Activated T-helper 1 cell treated with anti-CD3 and anti-CD28 coated beads, Interleukin-2, amount 50 U/mL, for 16 hours (primary cell): ENCODE measurements at places on chromosomes 5 and 9.
A peak's percentile ranks its signal among the peaks of the same experiment; 100 is the strongest.

DNA sequence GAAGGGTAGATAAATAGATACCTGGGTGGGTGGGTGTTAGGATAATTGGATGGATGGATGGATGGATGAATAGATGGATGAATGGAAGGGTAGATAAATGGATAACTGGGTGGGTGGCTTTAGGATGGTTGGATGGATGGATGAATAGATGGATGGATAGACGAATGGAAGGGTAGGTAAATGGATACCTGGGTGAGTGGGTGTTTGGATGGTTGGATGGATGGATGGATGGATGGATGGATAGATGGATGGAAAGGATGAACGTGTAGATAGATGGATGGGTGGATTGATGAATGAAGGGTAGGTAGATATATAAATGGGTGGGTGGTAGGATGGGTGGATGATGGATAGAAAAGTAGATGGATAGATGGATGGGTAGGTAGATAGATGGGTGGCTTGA lies 59.8 kb upstream of the RXRA start:
- no peak for DNase-seq

- DNase-seq = no peak
These were observed 73.4 kb downstream of the HABP4 start for GRCh38 chr9:96523374-96523773.

DNA sequence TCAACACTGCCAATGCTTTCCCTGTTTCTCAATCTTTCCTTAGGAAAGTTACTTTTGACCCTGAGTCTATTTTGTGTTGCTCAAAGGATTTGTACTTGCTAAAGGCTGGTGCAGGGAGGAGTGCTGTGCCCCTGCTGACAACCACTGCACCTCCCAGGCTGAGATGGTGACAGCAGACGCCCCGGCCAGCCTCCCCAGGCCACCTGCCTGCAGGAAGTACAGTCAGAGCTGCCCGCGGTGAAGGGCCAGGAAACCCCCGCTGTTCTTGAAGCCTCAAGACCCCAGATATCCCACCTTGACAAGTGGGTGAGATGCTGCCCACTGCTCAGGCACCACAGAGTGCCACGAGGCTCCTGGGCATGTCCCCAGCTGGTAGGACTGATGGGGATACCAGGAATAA lies 44.2 kb upstream of the CKMT2 start:
- no peak for DNase-seq

- DNase-seq = no peak
These were observed 622.2 kb downstream of the ANXA1 start for GRCh38 chr9:73773896-73774295.

DNA sequence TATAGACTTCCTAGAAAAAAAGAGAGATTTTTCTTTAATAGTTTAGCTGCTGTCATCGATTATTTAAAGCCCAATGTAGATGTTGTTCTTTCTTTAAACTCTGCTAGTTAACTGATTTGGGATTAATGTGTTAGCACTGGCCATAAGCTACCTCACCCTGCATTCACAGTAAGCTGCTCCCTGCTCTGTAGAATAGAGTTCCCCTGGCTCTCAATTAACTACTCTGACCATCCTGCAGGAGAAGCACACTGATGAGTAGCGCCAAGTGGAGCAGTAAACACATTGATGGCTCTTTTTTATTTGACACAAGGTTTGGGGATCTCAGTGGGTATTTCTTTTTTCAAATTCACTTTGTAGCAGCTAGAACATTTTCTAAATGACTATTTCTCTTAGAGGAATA lies 807.9 kb upstream of the ZNF608 start:
- DNase-seq = no peak

DNA sequence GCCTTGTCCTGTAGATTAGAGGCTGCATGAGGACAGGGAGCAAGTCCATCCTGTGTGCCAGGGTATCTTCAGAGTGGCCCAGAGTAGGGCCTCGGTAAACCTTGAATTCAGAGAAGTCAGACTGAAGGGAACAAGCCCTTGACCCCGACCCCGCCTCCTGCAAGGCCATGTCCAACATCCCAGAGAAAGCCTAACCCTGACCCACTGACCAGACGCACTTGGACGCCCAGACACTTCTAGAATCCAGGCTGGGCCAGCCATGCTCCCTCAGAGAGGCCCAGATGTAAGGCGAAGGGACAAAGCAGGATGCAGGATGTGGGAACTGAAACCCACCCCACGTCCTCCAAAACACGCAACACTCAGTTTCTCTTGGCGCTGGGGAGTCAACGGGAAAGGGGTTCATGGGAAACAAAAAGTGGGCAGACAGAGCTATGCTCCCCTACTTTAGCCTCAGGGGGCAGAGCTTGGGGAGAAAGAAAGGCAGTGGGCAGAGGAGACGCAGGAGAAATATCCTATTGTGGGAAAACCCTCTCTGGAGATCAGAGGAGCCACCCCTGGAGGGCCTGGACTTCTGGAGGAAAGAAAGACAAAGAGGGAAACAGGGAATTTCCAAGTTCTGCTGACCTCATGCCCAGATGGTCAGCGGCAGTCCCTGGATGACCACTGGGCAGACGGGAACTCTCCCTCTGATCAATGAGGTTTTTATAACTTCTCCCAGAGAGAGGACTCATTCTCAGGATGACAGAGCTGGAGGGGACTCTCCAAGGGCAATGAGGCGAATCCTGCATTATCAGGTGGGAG lies 13.0 kb downstream of the TNIP1 start:
- no peak for DNase-seq

- no peak for DNase-seq
These were observed 324.4 kb downstream of the NDUFS4 start for GRCh38 chr5:53884844-53885243.

- DNase-seq = no peak
These were observed 82.7 kb downstream of the HSD17B3 start for GRCh38 chr9:96219026-96219899.

- no peak for DNase-seq
These were observed 987 bp downstream of the RAB24 start for GRCh38 chr5:177302354-177303110.

DNA sequence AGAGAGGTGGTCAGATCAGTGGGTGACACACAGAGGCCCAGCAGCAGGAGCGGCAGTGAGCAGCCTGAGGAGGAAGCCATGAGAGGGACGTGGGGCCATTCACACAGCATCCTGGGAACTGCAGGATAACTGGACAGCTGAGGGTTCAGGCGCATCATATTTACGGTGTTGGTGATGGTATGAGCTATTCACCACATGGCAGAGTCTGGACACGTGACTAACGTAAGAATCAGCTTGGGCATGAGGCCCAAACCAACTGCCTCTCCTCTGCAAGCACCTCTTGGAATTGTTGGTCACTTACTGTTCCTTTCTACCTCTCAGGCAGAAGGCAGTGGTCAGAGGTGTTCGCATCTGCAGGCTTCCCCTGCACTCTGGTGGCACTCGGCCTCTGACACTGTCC lies 141.1 kb downstream of the ENTREP1 start:
- DNase-seq = no peak

GRCh38 chr5:43663916-43664315 lies 60.9 kb downstream of the NNT start:
- no peak for DNase-seq

- DNase-seq = no peak
These were observed 307.8 kb downstream of the RAB3C start for GRCh38 chr5:58890701-58891085.

- DNase-seq = no peak
These were observed 330.4 kb upstream of the EDIL3 start for GRCh38 chr5:84715091-84715490.

- no peak for DNase-seq
These were observed 158.7 kb downstream of the ARRDC3 start for GRCh38 chr5:91224456-91224855.

DNA sequence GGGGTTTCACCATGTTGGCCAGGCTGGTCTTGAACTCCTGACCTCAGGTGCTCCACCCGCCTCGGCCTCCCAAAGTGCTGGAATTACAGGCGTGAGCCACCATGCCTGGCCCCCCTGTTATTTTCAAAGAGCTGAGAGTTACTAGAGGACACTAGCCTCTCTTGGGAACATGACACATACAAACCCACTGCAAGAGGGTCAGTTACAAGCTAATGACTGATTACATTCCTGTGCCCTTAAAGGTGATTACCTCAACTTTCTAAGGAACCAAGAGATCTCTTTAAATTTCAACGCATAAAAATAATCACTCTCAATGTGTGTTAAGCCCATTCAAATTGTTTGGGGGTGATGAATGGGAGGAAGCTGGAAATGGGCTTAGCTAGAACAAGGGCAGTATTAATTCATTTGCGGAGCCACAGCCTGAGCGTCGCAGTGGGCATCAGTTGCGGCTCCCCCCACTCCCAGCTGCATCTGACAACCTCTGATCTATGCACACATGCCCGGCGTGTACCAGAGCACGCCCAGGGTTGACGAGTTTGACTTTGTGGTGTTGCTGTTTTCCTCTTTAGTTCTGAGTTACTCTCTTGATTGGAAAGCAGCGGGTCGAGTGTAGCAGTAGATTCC lies 146.9 kb downstream of the GOLPH3 start:
- DNase-seq = no peak

- no peak for DNase-seq
These were observed 230.8 kb upstream of the NR4A3 start for GRCh38 chr9:99590840-99591239.

GRCh38 chr5:37662789-37663485 lies 176.9 kb downstream of the GDNF start:
- no peak for DNase-seq

GRCh38 chr5:43400082-43400481 lies 12.1 kb downstream of the CCL28 start:
- no peak for DNase-seq

GRCh38 chr5:144207875-144208444 lies 37.3 kb downstream of the KCTD16 start:
- DNase-seq = no peak

DNA sequence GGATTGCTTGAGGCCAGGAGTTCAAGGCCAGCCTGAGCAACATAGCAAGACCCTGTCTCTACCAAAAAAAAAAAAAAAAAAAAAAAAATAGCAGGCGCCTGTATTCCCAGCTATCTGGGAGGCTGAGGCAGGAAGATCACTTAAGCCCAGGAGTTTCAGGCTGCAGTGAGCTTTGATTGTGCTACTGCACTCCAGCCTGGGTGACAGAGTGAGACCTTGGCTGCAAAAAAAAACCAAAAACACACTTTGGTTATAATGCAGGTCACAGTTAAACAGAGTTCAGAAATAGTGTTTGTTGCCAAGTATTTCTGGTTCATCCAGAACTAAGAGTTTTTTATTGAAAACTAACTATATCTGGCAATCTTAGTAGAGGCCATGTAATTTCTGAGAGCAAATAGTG lies 24.1 kb upstream of the IL6ST start:
- no peak for DNase-seq

GRCh38 chr5:89545076-89545475 lies 662.1 kb upstream of the MEF2C start:
- no peak for DNase-seq

GRCh38 chr9:100673249-100673648 lies 95.4 kb downstream of the CAVIN4 start:
- no peak for DNase-seq

GRCh38 chr5:107195890-107196395 lies 474.8 kb downstream of the EFNA5 start:
- DNase-seq = no peak

GRCh38 chr9:114587345-114588202 lies at the start of gene ATP6V1G1:
Gene ATP6V1G1 (plus strand): TSS chr9:114587769. CDS start chr9:114587839, 70 bp downstream.
- peak; percentile 98 for DNase-seq

- no peak for DNase-seq
These were observed 397.3 kb upstream of the GRIN3A start for GRCh38 chr9:102135768-102136167.

DNA sequence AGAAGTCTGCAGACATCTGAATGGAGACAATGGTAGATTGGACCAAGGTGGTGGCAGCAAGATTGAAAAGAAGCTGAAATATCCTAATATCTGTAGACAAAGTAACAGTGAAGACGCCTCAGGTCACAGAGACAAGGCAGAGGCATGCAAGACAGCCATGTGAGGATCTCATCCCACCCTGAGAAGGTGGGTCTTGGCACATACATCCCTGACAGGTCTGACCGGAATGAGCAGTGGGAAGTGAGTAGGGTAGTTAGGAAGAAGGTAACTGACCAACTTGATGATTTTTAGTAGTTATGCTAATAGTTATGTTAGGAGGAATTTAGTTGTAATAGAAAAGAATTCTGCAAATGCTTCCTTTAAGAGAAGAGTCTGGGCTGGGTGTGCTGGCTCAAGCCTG lies 229.6 kb downstream of the NDUFS4 start:
- no peak for DNase-seq

- DNase-seq = no peak
These were observed 83.3 kb downstream of the ATPSCKMT start for GRCh38 chr5:10166392-10166791.

- DNase-seq = no peak
These were observed 58.1 kb downstream of the NEK6 start for GRCh38 chr9:124315882-124316281.

DNA sequence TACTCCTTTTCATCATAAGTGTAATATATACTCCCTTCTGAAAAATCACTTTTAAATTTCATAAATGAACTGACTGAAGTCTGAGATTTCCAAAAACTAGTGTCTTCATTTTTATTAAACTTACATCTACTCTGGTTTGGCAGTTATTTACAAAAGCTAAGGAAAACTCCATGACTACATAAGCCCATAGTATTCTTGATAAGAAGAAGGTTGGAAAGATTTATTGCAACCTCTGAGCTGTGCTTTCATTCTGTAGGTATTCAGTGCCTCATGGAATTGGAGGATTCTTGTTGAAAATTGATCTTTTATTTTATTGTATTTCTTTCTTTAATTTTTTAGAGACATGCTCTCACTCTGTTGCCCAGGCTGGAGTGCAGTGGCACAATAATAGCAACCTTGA lies 41.7 kb downstream of the GNAQ start:
- no peak for DNase-seq

DNA sequence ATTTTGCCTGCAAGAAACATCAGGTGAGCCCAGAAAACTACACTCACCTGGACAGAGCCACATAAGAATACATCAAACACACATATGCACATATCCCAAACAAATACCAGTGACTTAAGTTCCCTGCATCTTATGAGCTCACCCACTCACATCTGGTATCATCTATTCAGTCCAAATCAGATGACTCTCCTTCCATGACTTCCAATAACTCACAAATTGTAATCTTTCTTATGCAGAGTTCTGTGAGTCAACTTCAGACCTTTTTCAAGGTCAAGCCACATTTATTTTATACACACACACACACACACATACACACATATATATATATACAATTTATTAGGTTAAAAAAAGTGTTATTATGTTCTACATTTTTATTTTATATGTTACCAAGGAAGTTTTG lies 1711.9 kb upstream of the CDH9 start:
- DNase-seq = no peak

- no peak for DNase-seq
These were observed 60.4 kb upstream of the CDK5RAP2 start for GRCh38 chr9:120640380-120640779.

- DNase-seq = no peak
These were observed 33.1 kb downstream of the GRAMD2B start for GRCh38 chr5:126456217-126456820.

DNA sequence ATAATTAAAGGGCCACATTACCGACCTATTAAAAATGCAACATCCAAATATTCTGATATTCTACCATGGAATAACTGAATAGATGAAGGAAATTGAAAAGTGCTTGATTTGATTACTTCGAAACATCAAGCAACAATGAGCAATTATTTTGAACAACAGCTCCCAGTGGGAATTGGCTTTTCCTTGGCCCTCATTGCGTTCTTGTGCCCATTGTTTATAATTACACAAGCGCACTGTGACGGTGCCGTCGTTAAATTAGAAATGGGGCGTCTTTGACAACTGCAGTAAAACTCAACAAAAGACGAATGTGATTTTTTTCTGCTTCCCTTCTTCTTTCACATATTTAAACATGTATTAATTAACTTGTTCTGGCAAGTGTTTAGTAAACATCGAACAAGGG lies 61.6 kb downstream of the CDH6 start:
- DNase-seq = no peak

- DNase-seq = no peak
These were observed 649.1 kb downstream of the BNC2 start for GRCh38 chr9:16221366-16221765.
